ENCODE measurements at places on chromosomes 3 and 15.

DNA sequence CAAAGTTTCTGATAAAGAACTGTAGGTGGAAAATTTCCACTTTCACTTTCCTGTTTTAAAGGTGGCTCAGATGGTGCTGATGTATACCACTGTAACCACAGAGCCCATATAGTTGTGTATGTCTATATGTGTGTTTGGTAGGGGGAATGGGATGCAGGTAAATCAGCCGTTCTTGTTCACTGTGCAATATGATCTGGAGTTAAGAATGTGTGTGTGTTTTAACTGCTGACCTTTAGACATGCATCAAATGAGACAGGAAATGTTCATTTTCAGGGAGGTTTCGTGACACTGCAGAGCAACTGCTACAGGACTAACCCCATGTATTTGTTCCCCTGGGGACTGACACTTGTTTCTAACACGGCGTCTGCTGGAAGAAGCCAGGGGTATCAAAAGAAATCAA is 180.5 kb downstream of the TAFA4 start:
- DNase-seq = no peak

DNA sequence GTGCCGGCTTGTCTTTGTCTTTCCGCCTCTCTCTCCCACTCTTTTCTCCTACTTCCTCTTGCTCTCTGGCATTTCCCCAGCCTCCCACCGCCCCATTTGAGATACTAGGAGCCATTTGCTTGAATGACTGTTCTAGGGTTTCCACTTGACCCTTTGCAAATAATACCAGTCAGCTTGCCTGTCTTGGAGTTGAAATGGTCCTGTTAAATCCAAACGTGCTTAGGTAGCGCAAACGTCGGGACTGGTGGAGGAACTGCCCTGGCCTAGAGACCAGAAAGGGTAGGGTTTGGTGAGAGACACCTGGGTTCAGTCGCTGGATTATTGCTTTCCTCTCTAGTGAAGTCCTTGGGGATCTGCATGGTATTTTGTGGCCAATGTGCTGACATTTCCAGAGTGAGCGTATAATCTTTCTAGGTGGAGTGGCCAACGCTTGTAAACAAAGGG is 10.6 kb downstream of the ZIC1 start:
- DNase-seq = no peak

DNA sequence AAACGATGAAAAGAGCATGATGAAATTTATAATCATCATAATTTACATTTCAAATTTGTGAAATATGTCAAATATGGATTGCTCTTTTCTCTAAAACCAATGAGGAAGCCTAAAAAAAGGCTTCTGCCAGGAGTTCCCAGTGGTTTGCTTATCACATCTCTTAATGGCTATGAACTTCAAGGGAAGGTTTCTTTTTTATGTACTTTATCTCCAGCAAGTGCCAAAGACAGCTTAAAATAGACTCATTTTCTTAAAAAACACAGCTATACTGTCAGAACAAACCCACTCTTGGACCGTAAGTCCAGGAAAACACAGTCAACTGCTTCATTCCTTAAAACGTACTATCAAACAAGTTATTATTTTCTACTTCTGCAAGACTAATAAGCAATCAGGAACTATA is 80.2 kb downstream of the DLG1 start:
- DNase-seq = no peak

DNA sequence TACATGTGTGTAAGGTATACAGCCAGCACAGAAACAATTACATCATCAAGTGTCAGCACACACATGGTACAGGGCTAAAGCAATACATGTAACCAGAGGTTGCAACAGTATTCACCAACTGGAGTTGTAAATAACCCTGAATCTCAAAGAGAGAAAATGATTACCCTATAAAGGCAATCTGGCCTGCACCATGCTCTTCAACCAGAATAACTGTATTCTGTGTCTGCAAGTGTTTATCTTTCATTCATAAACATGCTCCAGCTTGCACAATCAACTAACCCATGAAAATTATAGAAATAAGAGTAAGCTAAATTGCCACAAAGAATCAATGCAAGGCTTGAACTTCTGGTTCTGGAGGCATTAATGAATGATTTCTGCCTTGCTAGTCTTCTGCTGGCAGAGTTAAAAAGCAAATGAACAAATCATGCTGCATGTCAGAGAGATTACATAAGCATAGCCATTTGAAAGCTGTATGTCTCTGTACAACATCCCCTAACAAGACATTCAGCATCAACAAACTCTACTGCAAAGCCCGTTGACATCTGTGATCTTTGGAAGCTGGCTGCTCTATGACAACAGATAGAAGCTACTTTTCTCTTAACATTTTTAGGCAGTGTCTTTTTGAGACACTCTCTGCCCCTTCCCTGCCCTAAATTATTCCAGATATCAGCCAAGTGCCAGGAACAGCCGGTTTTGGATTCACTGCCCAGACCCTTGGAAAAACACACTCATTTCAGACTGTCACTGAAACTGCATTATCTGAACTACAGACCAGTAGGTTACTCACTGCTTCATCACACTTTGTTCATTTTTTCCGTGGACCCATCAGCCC is 871.0 kb downstream of the OTOL1 start:
- DNase-seq = no peak

DNA sequence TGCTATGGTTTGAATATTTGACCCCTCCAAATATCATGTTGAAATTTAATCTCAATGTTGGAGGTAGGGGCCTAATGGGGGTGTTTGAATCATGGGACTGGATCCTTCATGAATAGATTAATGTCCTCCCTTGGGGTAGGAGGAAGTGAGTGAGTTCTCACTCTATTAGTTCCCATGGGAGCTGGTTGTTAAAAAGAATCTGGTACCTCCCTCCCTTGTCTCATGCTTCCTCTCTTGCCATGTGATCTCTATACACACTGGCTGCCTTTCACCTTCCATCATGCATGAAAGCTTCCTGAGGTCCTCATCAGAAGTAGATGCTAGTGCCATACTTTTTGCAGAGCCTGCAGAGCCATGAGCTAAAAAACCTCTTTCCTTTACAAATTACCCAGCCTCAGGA is 177.7 kb upstream of the MCTP2 start:
- no peak for DNase-seq

GRCh38 chr3:108153451-108153981 is 62.7 kb upstream of the CD47 start:
- peak; percentile 19 for DNase-seq
